ENCODE measurements at places on chromosomes 2 and 18.

- DNase-seq, result peak; percentile 27
These were observed 205.5 kb upstream of the SP5 start for GRCh38 chr2:170509452-170510193.

DNA sequence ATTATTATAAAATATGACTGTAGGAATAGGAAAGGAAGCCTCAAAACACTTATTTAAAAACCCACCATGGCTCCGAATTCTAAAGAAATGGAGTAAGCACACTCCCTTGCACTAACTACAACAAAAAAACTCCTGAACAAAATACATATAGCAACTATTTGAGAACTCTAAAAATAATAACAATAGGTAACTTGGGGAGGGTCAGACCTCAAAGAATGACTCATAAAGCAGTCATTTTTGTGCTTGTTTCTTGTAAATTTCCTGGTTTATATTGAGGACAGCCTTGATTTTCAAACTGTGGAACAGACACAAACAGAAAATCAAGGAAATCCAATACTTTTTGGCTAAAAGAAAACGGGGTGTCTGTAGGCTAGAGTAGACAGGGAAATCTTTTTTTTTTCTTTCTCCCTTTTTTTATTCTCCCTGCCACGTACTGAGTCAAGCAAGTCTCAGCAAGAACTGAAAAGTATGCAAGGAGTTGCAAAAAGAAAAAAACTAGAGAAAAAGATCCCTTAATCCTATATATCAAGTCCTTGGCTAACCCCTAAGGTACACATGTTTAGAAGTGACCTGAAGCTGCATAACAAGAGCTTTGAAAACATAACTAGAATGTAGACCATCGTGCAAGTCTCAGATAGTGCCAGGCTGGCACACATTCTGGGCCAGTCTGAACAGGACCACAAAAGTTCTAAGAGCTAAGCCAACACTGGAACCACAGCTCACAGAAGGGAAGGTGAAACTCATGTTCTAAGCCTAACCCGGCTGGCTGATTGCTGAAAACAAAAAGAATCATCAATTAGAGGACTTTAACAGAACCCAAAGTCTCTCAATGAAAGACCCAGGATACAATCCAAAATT is 403.1 kb upstream of the LYPD1 start:
- DNase-seq, result no peak

DNA sequence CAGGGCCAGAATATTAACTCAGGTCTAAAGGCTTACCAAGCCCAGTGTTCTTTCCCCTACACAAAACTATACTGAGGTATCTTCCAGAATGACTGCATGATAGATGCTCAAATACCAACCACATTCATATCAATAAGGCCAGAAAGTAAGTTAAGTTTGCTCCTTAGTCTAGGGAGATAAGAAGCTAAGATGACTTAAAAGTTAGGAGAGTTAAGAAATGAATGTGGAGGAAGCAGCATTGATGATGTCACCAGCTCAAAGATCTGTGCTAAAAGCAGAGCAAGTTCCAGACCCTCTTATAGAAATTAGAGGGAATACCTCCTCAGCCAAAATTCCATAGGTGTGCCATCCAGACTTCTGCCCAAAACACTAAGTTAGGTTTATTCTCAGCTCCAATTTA is 6.1 kb downstream of the PPP4R1 start:
- DNase-seq, result no peak

GRCh38 chr18:55582325-55582724 is 5.7 kb downstream of the TCF4 start:
- DNase-seq, result peak; percentile 12

DNA sequence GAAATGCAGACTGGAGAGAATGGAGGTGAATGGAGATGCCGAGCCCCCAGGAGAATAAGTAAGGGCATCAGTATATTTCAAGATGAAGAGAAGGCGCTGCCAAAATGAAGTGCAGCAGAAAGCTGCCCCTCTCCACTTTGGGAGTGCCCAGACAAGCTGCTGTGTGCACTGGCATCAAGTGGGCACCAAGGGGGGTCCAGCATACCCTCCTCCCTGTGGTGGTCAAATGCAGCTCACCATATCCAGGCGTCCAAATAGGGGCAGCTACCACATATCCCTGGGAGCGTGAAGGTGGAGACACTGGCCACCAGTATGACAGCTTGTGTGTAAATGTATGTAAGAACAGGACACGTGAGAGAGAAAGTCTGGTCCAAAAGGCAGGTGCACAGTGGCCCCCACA is 236.6 kb downstream of the KLHL29 start:
- DNase-seq, result no peak

GRCh38 chr2:8049851-8050571 is 631.8 kb upstream of the ID2 start:
- no peak for DNase-seq

DNA sequence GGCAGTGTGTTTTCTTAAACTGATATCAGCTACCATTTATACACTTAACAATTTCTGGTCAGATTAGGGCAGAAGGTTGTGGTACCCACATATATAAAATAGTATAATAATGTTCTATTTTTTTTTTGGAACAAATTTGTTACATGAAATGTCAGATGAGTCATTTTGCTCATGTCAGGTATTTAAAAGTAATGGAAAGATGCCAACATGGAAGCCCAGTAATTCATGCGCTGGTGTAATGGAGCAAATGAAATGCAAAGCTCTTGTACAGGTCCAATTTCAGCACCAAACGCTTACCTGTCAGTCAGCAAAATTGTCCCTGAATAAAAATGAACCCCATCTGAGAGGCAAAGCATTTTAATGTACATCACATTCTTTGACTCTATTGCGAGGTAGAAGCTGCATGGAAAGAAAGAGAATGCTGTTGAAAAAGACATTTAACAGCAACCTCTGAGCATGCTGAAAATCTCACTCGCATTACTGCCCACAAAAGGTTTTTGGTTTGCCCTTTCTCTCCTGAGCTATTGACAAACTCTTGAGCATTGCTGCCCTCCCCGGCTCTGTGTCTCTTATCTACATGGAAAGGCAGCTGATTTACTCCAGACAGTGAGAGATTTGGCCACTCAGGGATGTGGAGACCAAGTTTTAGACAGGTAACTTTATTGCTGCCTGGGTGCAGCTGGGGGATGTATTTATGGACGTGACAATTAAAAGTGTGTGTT is 217.5 kb downstream of the CAMKMT start:
- DNase-seq, result no peak

DNA sequence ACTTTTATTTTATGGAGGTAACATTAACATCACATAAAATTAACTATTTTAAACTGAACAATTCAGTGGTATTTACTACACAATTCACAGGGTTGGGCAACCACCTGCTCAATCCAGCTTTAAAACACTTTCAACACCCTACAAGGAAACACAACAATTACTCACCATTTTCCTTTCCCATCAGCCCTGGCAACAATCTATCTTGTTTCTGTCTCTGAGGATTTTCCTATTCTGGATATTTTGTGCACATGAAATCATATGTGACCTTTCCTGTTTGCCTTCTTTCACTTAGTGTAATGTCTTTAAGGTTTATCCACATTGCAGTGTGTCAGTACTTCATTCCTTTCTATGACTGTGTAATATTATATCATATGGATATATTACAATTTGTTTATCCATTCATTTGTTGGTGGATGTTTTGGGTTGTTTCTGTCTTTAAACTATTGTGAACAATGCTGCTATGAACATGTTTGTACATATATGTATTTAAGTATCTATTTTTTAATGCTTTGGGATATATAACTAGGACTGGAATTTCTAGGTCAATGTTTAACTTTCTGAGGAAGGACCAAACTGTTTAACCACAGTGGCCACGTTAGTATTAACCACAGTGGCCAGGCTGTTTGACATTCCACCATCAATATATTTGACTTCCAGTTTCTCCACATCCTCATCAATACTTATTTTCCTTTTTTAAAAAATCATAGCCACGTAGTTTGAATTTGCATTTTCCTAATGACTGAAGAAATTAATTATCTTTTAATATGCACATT is 72.4 kb upstream of the KIF5C start:
- no peak for DNase-seq

GRCh38 chr2:105777031-105777482 is 32.3 kb downstream of the NCK2 start:
- no peak for DNase-seq

DNA sequence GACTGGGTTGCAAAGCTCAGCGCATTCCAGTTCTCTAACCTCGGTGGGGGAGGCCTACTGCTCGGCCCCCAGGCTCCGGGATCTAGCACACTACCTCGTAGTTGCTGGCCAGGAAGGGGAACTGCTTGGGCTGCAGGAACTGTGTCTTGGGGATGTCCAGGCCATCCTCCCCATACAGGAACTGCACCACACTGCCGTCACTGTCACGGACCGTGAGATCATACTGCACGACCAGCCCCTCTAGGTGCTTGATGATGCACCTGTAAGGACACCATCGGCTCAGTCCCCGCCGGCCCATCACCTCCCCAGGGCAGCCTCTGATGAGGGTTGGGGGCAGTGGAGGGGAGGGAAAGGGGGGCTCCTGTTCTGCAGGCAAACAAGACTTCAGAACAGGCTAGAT is 61.6 kb downstream of the POLR1A start:
- no peak for DNase-seq

GRCh38 chr2:3214065-3214464 is 163.6 kb downstream of the EIPR1 start:
- no peak for DNase-seq

DNA sequence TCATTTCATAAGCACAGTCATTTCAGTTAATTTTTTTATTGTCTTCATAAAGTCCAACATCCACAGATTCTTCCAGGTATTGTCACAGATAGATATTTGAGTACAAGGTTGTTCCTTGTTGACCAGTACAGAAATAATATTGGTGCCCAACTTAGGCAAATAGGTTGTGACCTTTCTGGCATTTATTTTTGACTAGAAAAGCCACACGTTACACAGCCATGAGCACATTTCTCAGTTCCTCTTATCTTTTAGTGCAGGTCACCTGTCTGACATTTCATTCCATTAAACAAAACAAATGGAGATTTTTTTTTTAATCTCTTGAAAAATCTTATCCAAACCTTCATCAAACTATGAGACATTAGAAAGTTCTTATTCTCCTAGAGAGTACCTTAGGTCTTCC is 428.8 kb downstream of the ZNF521 start:
- no peak for DNase-seq

GRCh38 chr2:157876066-157876785 is at the start of gene ACVR1:
Gene ACVR1 (minus strand): TSS chr2:157876330. CDS start chr2:157799493, 76,837 bp downstream.
- DNase-seq, result peak; percentile 99

- DNase-seq, result no peak
These were observed 1361.6 kb upstream of the CHAC2 start for GRCh38 chr2:52405980-52406379.

DNA sequence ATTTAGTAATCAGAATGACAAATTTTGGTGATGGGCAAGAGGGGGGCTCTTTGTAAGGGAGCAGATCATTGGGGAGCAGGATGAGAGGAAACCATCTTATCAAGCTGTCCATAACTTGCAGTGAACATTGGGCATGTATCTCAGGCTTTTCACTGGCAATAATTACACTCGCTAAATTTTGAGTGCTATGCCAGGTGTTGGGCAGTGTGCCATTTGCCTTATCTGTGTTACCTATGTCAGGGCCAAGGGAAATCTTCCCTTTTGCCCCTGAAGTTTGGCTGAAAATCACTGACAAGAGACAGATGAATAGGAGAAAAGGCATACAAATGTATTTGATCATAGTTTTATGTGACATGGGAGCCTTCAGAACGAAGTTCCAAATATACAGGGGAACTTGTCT is 39.0 kb downstream of the NOSTRIN start:
- no peak for DNase-seq

- no peak for DNase-seq
These were observed 327.9 kb downstream of the LPIN1 start for GRCh38 chr2:12074126-12074844.

DNA sequence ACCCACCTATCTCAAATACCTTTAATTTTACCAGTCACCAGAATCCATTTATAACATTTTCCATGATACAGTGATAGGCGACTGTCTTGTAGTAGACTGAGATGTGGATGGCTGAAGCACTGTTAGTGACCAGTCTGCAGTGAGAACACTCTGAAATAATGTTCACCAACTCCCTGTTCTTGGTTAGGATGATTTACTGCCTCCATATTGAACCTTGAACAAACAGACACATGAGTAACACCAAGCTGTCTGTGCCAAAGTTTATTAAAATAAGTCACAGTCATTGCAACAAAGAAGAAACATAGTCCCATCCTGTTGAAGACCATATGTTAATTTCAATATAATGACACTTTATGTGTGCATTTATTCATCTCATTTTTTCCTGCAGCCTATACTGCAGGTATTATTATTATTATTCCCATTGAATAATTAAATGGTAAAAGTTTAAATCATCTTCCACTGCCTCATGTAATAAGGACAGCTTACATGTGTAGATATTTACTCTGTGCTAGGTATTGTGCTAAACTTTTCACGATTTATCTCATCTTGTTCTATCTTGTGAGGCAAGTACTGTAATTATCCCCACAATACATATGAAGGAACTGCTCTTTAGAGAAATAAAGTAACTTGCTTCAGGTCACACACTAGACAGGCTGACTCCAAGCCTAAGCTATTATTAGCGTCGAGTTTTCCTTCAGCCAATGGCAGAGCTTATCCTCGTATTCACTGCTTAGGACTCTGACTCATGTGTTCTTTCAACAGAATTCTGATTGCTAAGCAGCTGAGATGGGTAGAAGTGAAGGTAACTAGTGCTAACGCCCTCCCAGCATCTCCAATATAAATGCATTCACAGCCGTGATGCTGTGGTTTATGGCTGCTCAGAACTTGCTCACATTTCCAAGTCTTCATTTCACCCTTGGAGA is 62.5 kb downstream of the ONECUT2 start:
- DNase-seq, result peak; percentile 4

- DNase-seq, result no peak
These were observed 276.8 kb upstream of the HDAC4 start for GRCh38 chr2:239677453-239678185.

- no peak for DNase-seq
These were observed 434.0 kb upstream of the MEIS1 start for GRCh38 chr2:66000901-66001300.

GRCh38 chr2:176585791-176586190 is 316.5 kb downstream of the MTX2 start:
- DNase-seq, result peak; percentile 45

- no peak for DNase-seq
These were observed 9.3 kb downstream of the ALPK2 start for GRCh38 chr18:58619596-58619930.

DNA sequence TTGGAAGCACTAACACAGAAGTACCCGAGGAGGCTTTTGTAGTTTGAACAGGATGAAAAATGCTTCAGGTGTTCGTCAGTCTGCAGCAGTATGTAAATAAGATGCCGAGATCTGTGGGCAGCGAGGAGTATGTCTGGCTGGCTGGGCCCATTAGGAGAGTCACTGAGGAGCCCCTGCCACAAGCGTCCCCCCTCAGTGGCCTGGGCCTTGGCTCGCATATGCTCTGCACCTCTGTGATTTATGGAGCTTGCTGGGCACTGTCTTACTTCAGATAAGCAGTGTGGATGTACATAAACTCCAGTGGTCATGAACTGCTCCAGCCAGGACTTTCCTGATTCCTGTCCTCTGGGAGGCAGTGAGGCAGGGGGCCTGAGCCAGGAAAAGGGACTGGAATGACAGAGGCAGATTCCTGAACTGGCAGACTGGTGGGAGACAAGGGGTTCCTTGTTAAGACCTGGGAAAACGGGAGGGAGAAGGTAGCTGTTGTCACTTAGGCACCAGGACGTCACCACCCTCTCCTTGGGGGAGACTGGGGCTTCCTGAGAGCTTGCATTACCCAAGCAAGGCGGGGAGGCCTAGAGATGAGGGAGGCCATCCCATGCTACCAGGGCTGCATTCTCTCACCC is 46.0 kb downstream of the CELF4 start:
- no peak for DNase-seq

All from fibroblast of upper back skin (primary cell).